ENCODE measurements at places on chromosomes 7 and 10. TPM values are rescaled to one million over a fixed set of nuclear protein-coding genes. Genes with fewer than 3 reads are reported as not detected.

DNA sequence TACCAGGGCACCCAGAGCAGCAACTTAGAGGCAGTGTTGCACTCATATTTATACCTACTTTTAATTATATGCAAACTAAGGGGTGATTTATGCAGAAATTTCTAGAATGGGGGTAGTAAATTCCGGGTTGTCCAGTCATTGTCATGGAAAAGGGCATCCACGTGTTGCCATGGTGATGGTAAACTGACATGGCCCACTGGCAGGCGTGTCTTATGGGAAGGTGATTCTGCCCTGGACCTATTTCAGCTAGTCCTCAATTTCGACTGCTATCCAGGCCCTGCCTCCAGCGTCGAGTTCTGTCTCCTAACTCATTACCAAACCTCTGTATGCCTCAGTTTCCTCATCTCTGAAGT, 12.8 kb downstream of the SNX8 start:
- no peak overlapping the region for H3K27ac ChIP-seq
- no peaks in the 10 kb centered on the region for H3K36me3 ChIP-seq
- DNase-seq = no peak
- no peak overlapping the region for H3K4me3 ChIP-seq
- H3K27me3 ChIP-seq = no peaks in the 10 kb centered on the region

DNA sequence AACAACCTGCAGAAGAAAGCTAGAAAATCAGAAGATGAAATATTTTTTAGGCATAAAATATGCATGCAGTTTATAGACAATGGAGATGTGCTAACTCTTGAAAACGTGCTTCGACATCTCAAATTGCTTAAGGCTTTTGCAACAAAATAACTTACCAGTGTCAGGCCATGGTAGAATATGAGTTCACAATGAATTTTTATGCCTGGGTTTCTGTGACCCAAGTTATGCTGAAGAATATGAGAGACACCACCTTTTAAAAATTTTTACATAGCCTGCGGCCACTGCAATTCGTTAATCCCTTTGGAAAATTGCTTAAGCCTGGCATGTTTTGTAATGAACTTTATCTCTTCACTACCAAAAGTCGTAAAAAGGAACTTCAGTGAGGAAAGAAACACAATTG, 170.1 kb upstream of the AKR1E2 start:
- H3K36me3 ChIP-seq = no peaks in the 10 kb centered on the region
- peaks cover 2% of the 10 kb centered on the region for H3K27me3 ChIP-seq
- H3K4me1 ChIP-seq = no peaks in the 10 kb centered on the region

GRCh38 chr10:32948451-32948850, 9.6 kb downstream of the ITGB1 start:
- DNase-seq = no peak
- H3K27me3 ChIP-seq = no peaks in the 10 kb centered on the region
- no peaks in the 10 kb centered on the region for H3K36me3 ChIP-seq

- no peaks in the 10 kb centered on the region for H3K27me3 ChIP-seq
- H3K27ac ChIP-seq = no peak overlapping the region
- no peaks in the 10 kb centered on the region for H3K36me3 ChIP-seq
- H3K4me3 ChIP-seq = no peak overlapping the region
Observed at GRCh38 chr7:101705331-101705730, 76.2 kb upstream of the MYL10 start.

- peaks cover 93% of the 10 kb centered on the region for H3K4me1 ChIP-seq
- no peak for DNase-seq
- no peaks in the 10 kb centered on the region for H3K27me3 ChIP-seq
- H3K27ac ChIP-seq = peak overlapping the region; percentile 99
Observed at GRCh38 chr7:149868623-149869290, 5.0 kb upstream of the ATP6V0E2 start.

DNA sequence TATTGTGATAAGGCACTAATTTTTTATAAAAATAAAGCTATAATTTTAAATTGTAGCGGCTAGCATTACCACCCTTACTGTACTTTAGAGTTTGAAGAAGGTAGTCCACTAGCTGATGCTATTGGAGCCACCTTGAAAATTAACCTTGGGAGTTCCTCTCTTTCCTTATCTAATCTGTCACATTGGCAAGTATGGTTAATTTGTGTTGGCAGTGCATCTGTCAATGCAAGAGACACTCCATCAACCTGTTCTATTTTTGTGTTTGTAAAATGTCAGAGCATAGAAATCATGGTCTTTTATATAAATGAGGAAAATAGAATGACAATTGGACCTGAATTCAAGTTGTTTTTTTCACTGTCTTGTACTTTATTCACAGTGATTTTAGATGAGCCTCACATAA, 20.5 kb downstream of the GLCCI1 start:
- DNase-seq = no peak
- peak overlapping the region; percentile 60 for H3K27ac ChIP-seq
- H3K4me3 ChIP-seq = peak overlapping the region; percentile 83
- H3K4me1 ChIP-seq = peaks cover 50% of the 10 kb centered on the region

- H3K27ac ChIP-seq = no peak overlapping the region
- no peak overlapping the region for H3K4me3 ChIP-seq
- H3K4me1 ChIP-seq = peaks cover 3% of the 10 kb centered on the region
- peaks cover 20% of the 10 kb centered on the region for H3K27me3 ChIP-seq
- H3K36me3 ChIP-seq = no peaks in the 10 kb centered on the region
Observed at GRCh38 chr7:94440451-94441039, 45.9 kb downstream of the COL1A2 start.

GRCh38 chr10:118753331-118754228, 1.2 kb downstream of the CACUL1 start:
- H3K27ac ChIP-seq = peak overlapping the region; percentile 95
- no peak for DNase-seq
- no peaks in the 10 kb centered on the region for H3K36me3 ChIP-seq
- H3K4me3 ChIP-seq = peak overlapping the region; percentile 98

- H3K27me3 ChIP-seq = peaks cover 16% of the 10 kb centered on the region
- H3K4me1 ChIP-seq = no peaks in the 10 kb centered on the region
- no peak overlapping the region for H3K4me3 ChIP-seq
Observed at GRCh38 chr10:81136261-81136660, 598.6 kb downstream of the SH2D4B start.

DNA sequence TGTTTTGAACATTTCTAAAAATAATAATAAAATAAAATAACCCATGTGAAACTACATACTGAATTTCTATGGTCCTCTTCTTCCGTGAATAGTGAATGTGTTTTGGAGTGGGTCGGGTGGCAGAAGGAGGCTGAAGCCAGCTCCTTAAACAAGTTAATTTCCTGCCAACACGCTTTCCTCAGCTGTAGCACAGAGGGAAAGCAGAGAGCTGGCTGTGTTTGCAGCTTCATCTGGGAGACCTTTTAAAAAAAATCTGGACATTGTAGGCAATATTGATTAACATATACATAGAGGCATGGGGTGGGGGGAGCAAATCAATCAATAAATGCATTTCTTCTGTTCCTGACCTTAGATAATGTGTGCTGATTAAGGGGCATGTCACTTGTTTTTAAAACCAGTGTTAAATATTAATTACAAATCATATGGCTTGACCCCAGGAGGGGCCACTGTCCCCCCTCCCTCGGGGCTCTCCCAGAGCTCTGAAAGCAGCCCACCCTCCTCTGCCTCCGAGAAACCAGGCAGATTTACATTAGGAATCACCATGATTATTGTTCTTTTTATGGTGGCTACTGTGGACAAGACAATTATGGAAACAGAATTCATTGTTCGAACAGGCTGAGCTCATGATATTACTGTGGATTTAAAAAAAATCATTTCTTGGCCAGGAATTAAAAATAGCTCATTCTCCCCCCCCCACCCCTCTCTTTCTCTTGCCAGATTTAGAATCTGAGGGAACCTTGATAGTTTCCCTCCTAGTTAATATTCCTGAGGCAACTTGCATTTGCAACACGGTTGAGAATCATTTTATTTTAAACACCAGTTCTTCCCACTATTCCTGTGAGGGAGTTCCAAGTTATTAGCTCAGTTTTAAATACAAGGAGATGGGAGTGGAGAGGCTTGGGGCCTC, 100.5 kb upstream of the CARD11 start:
- H3K36me3 ChIP-seq = no peaks in the 10 kb centered on the region
- no peak overlapping the region for H3K27ac ChIP-seq
- H3K4me3 ChIP-seq = no peak overlapping the region
- no peaks in the 10 kb centered on the region for H3K27me3 ChIP-seq
- H3K4me1 ChIP-seq = peaks cover 9% of the 10 kb centered on the region

DNA sequence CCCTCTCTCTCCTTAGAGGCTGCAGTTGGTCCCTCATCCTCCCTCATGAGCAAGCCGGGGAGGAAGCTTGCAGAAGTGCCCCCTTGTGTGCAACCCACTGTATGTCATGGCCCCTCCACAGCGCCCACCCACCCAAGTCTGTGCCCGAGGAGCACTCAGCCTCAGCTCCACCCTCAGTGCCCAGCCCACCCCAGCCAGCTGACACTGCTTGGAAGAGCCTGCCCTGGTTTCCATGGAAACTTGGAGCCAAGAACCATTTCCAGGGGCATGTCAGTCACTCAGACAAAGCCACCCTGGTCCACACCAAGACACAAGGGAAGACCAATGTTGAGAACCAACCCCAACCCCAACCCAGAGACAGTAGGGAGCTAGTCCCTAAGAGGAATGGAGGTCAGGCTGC, 79.5 kb downstream of the PAX2 start:
- H3K27ac ChIP-seq = no peak overlapping the region
- H3K36me3 ChIP-seq = peaks cover 5% of the 10 kb centered on the region
- peaks cover 55% of the 10 kb centered on the region for H3K27me3 ChIP-seq
- peak overlapping the region; percentile 79 for H3K4me3 ChIP-seq
- peaks cover 26% of the 10 kb centered on the region for H3K4me1 ChIP-seq

GRCh38 chr7:141788296-141788695, 1.7 kb upstream of the TAS2R5 start:
- DNase-seq = no peak
- peaks cover 4% of the 10 kb centered on the region for H3K4me1 ChIP-seq
- no peaks in the 10 kb centered on the region for H3K27me3 ChIP-seq
- H3K27ac ChIP-seq = no peak overlapping the region

GRCh38 chr7:157301610-157302120, 35.1 kb upstream of the DNAJB6 start:
- peaks cover 15% of the 10 kb centered on the region for H3K4me1 ChIP-seq
- peak overlapping the region; percentile 65 for H3K27ac ChIP-seq
- no peaks in the 10 kb centered on the region for H3K36me3 ChIP-seq
- no peak for DNase-seq
- peak overlapping the region; percentile 82 for H3K4me3 ChIP-seq

DNA sequence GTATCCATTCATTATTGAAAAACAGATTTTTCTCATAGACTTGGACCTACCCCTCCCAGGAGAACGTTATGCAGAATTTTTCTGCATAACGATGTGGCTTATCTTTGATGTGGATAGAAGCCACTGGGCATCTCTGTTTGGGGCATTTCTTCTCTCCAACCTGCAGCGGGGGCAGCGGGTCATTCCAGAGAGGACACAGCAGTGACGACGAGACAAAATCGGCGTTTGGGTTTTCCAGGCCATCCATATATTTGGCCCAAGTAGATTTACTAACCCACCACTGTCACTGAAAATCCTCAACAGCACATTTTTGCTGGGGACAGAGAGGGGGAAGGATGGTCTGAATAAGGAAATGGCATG, 299.3 kb upstream of the PITRM1 start:
- no peaks in the 10 kb centered on the region for H3K36me3 ChIP-seq
- H3K4me1 ChIP-seq = peaks cover 27% of the 10 kb centered on the region
- peaks cover 24% of the 10 kb centered on the region for H3K27me3 ChIP-seq

- H3K4me3 ChIP-seq = no peak overlapping the region
- no peak for DNase-seq
- no peaks in the 10 kb centered on the region for H3K36me3 ChIP-seq
Observed at GRCh38 chr7:51059504-51060142, 257.0 kb downstream of the COBL start.

The LRRC18 gene
- not detected for polyA plus RNA-seq
